ENCODE measurements at places on chromosomes 12 and 14.

DNA sequence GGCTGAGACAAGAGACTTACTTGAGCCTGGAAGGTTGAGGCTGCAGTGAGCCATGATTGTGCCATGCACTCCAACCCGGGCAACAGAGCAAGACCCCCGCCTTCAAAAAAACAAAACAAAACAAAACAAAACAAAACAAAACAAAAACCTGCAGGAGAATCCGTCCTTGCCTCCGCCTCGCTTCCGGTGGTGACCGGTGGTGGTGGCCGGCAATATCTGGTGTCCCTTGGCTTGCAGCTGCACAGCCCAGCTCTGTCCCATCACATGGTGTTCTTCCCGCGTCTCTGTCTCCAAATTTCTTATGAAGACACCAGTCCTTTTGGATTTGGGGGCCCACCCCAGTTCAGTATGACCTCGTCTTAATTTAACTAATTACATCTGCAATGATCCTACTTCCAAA lies 10.0 kb downstream of the SMIM41 start:
- no peak for DNase-seq

DNA sequence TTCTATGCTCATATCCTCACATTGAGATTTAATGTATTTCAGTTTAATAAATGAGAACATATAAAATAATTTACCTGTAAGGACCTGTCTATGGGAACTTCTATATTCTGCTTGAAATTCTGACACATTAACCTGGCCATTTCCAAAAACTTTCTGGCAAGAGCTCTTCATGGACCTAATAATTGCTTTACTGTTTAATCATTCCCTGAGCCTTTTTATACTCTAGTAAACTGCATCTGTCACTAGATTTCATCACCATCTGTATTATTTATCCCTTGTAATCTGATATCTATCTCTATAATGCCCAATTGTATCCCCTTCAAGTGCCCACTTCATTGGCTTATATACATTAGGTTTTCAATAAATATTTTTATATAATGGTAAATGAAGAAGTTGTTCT lies 327.7 kb downstream of the RAD51B start:
- DNase-seq = peak; percentile 45

- no peak for DNase-seq
These were observed 161.6 kb downstream of the SLC41A2 start for GRCh38 chr12:104796475-104796862.

GRCh38 chr12:8911606-8912268 lies 2.6 kb upstream of the PHC1 start:
- DNase-seq = no peak

- DNase-seq = peak; percentile 18
These were observed 94.7 kb upstream of the OR4E1 start for GRCh38 chr14:21768116-21768874.

GRCh38 chr12:15863372-15863771 lies 18.8 kb upstream of the STRAP start:
- DNase-seq = peak; percentile 86

- DNase-seq = peak; percentile 87
These were observed 231.2 kb downstream of the C12orf75 start for GRCh38 chr12:105561546-105562198.

GRCh38 chr14:63656194-63656593 lies 14.5 kb upstream of the WDR89 start:
- no peak for DNase-seq

DNA sequence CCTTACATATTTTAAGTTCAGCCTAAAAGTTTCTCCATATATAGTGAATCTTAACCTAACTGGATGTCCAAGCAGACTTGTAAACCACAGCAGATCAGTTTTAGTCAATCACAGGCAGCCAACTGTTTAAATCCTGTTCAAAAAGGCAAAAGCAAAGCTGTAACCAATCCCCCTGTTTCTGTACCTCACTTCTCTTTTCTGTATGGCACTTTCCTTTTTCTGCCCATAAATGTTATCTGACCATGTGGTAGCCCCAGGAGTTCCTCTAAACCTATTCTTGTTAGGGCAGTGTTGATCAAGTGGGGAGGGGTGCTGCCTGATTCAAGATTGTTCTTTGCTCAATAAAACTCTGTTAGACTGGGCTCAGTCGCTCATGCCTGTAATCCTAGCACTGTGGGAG lies 8.5 kb upstream of the DACT1 start:
- DNase-seq = no peak

DNA sequence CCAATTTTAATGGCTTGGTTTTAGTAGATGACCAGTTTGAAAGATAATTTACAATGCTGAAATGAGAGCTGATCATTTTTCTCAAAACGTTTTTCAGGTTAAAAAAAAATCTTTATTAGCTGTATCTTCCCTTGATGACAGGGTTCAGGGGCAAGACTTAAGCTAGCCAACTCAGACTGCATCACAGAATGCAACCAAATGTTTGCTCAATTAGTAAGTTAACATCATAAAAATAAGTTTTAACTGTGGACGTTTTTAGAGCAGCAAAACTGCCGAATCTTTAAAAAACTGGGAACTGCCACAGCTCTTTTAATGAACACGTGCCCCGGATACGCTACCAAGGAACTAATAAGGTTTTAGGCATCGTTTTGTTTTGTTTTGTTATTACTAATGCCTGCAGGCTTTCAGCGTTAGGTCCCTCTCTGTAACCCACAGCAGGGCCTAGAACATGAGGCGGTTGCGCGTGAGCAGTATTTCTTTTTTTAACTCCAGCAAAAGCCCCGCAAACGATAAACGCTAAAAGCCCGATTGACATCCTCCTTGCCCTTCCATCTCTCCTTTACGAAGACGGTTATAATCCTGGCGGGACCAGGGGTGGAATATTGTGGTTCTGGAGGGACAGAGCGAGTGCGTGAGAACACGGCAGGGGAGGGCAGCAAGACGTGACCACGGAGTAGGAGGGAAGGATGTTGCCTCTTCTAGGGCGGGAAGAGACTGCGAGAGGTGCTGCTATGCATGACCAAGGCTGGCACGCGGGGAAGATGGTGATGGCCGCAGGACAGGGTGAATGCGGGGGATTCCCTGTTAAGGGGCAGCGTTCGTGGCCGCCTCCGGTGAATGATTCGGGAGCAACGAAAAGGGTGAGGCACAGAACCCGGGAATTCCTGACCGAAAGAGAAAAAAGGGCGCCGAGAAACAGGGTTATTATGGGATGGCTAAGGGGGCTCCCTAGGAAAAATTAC lies 652 bp downstream of the SUPT16H start:
- peak; percentile 54 for DNase-seq

DNA sequence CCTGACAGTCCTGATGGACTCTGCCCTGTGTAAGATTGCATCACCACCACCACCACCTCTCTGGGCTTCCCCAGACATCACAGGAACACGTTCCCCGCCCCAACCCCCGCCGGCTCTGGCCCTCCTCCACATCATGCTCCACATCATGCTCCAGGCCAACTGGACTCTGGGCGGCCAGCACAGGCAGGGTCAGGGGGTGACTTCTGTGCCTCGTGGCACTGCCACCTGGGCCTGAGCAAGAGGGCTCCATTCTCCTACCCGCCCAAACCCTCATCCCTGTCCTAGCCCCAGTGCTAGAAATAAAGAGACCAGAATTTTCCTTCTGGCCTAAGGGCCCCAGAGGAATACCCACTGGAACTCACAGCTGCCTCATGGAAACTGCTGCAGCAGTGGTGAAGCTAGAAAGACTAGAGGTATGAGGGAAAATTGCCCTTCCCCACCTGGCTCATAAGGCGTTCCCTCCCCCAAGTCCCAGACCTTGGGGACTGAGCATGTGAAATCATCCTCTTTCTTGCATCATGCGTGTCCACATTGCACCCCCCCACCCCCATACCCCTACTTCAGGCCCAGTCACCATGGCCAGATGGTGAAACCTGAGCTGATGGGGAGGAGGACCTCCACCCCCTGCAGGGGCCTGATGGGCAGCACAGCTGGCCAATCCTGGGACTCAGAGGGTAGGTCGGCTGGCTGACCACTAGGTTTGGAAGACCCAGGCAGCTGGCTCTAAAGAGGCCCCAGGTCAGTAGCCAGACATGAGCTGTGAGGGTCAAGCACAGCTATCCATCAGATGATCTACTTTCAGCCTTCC lies at the start of gene INHBE:
Gene INHBE, plus strand, starts transcription at position 742 of the 808 bp plus-strand sequence. CDS start 230 bp downstream, outside the sequence.
- peak; percentile 74 for DNase-seq
